ENCODE measurements at places on chromosomes 4 and X.

DNA sequence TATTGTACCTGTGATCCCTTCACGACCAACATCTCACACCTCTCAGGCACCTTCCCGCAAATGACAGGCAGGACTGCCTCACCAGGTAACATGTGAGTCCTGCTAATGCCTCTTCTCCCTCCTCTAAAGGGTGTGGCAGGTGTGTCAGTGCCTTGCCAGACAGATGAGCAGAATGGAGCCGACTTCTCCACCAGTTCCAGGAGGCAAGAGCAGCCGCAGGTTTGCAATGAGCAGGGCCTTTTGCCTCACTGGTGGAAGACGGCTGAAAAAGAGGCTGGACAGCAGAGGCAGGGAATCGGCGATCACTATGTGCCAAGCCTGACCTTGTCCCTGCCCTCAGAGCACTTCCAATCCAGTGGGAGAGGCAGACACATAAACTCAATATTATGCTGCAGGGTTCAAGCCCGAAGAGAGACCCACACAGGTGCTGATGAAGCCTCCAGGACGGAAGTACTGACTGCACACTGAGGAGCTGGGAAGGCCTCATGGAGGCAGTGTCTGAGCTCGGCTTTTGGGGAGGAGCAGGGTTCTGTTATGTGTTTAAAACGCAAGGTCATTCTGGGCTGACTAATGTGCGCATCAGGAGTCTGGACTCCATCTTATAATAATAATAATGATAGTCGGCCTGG is 57.9 kb downstream of the C4orf50 start:
- DNase-seq: no peak

- no peak for DNase-seq
Measured at GRCh38 chrX:56233682-56234081, 1.5 kb downstream of the KLF8 start.

- no peak for DNase-seq
Measured at GRCh38 chr4:8009710-8010511, 70.2 kb upstream of the AFAP1 start.

GRCh38 chrX:46477435-46477834 is 67.8 kb downstream of the ZNF674 start:
- no peak for DNase-seq

GRCh38 chrX:7062903-7063302 is 84.6 kb upstream of the STS start:
- no peak for DNase-seq

GRCh38 chrX:28273736-28274135 is 292.5 kb upstream of the DCAF8L1 start:
- no peak for DNase-seq

GRCh38 chr4:103354006-103354405 is 155.9 kb upstream of the CENPE start:
- DNase-seq: no peak

GRCh38 chr4:139861471-139861870 is 195.9 kb downstream of the MGST2 start:
- DNase-seq: peak; percentile 70

- no peak for DNase-seq
Measured at GRCh38 chrX:11449613-11450012, 156.4 kb downstream of the AMELX start.

GRCh38 chr4:3402491-3403347 is 39.0 kb upstream of the HGFAC start:
- DNase-seq: no peak

- DNase-seq: no peak
Measured at GRCh38 chr4:129676934-129677333, 581.0 kb downstream of the C4orf33 start.

DNA sequence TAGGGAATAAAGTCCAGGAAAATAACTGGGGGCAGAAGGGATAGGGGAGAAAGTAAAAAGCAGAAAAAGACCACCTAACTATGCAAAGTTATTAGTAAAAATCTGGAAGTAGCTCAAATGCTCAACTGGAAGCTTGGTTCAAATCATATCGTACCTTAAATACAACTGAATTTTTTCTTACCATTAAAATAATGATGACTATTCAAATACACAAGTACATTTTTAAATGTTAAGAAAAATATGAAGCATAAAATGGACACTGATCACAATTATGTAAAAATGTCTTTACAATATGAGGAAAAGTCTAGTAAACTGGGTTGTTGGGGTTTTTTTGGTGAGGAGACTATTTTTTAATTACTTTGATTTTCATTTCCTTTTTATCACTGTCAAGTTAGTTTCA is 3.1 kb downstream of the BRWD3 start:
- DNase-seq: no peak

- DNase-seq: no peak
Measured at GRCh38 chrX:13420545-13421183, 100.8 kb upstream of the ATXN3L start.

- DNase-seq: no peak
Measured at GRCh38 chr4:147773261-147774184, 41.6 kb downstream of the ARHGAP10 start.

DNA sequence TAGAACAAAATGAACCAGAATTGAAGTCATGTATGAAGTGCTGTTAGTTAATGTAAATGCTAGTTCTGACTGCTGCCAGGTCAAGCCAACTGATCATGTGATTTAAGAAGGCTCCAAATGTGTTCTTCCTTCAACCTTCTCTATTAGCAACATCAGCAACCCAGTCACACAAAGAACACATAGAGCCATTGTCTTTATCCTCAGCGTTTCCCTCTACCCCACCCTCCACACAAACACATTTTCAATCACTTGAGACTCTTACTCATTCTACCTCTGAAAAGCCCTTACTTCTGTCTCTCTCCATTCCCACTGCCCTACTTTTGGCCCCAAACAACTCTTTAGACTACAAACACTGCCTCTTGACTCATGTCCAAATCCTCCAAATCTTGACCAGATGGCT is 89.7 kb upstream of the KDR start:
- DNase-seq: no peak

GRCh38 chr4:101066626-101067170 is 280.6 kb downstream of the PPP3CA start:
- DNase-seq: peak; percentile 20

DNA sequence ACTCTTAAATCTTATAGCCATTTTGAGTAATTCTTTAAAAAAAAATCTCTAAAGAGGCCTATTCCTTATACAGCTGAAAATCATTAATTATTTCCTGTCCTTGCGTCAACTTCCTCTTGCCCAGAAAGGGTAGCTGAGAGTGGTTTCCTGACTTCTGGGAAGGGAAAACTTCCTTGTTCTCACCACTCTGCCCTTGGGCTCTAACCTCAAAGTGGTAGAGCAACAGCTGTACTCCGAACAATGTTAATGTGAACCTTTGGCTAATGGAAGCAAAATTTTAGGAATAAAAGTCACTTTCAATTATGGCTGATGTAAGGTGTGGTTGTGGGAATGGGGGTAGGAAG is 15.3 kb downstream of the KLHL2 start:
- no peak for DNase-seq

DNA sequence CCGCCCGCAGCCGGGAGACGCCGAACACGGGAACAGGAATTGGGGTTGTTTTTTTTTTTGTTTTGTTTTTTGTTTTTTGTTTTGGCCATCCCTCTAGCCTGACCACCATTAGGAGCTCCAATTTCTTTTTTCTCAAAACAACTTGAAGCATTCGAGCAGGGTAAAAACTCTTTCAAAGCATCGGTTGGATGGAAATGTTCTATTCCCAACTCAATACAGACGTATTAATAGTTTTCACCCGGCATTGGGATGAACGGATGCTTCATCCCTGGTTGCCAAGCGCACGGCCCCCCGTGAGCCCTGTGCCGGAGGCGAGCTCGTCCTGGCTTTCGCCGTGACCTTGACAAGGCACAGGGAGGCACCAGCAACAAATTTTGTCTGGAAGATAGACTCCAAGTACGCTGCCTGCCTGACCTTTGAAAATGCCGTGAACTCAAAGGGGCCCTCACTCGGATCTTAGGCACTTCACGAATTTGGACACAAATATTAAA is 352 bp upstream of the MAP3K15 start:
- DNase-seq: no peak

DNA sequence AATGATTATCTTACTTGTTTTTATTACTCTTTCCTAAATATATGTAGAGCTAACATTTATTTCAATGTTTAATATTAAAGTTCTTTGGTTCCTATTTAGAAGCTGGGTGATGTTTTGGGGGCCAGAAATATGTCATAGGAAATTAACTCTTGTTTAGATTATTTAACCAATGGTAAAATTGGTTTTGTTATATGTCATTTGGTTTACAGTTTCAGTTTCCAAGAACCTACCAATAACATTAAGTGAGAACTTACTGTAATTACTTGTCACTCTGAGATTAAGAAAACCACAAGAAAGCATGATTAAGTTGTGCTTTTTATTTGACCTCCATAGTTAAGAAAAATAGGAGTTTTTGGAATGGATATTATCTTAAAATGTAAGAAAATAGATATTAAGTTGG is 121.2 kb downstream of the NDST3 start:
- DNase-seq: no peak

- DNase-seq: no peak
Measured at GRCh38 chrX:150038315-150038714, 100.0 kb upstream of the EOLA2 start.

DNA sequence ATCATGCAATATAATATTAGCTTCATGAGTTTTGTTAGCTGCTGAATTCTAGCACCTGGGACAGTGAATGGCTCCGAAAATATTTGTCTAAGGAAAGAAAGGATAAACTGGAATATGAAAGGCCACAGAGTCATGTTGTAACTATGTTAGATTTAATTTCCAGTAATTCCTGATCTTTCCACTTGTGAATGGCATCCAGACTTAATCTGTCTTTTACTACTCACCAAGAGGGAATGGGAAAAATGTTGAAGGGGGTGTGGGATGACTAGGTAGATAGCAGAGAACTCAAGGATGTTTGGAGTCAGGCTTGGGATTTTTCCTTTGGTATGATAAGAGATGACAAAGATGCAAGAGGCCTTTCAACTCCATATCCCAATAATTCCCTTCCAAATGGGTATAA is 9.4 kb downstream of the ADH6 start:
- no peak for DNase-seq

- no peak for DNase-seq
Measured at GRCh38 chr4:183154701-183155391, 55.8 kb downstream of the WWC2 start.

DNA sequence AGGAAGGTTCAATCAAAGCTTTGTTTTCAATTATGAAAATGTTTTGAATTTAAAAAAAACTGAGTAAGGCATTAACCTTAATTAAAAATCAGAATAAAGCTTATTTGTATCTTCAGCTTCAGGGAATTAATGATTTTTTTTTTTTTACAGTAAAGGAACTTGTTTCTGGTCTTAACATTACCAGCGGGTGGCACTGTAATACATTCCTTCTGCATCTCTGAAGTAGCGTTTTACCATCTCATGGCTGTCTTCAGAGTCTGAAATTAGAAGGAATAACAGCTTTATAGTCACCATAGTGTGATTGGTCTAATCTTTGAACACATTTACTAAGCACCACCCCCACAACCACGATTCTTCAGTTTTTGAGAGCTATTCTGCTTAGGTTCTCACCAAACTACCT is 102.6 kb downstream of the IL1RAPL2 start:
- no peak for DNase-seq

DNA sequence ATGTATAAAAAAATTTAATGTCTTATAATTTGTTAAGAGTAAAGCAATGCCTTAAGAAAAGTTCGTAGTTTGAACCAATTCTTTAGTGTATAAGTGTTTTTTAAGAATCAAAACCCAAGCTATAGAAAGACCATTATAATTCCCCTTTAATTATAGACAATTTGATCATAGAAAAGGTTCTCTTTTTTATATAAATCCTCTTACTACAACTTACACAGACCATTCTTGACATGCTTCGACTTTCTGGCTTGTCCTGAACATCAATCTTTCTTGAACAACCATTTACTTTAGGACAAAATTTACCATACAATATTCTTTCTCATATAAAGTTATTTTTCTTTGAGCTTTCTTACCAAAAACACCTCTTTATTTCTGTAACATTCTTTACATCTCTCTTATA is 330.5 kb upstream of the SPANXN1 start:
- DNase-seq: no peak

- DNase-seq: no peak
Measured at GRCh38 chr4:96525898-96526297, 686.0 kb downstream of the PDHA2 start.

All from WERI-Rb-1 (cell line).